ENCODE measurements at places on chromosomes 4 and X.

DNA sequence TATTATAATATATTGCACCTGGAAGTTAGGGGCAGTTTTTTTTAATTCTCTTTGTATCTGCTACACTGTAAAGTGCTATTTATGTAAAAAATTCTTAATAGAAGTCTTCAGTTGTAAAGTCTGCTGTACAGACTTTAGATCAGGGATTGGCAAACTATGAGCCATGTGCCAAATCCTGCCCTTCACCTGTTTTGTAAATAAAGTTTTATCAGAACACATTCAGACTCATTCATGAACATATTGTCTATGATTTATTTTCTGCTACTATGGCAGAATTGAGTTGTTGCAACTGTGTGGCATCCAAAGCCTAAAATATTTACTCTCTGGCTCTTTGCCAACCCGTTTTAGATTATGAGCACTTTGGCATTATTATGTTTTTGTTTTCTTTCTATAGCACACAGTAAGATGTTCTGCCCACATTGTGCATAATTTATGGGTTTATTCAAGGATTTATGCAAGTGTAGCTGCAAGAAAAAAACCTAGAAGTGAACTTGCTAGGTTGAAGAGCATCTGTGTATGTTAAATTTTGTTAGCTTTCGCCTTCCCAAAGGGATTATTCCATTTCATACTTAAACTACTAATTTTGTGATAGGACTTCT is 56.9 kb downstream of the CLCN3 start:
- no peak for DNase-seq

DNA sequence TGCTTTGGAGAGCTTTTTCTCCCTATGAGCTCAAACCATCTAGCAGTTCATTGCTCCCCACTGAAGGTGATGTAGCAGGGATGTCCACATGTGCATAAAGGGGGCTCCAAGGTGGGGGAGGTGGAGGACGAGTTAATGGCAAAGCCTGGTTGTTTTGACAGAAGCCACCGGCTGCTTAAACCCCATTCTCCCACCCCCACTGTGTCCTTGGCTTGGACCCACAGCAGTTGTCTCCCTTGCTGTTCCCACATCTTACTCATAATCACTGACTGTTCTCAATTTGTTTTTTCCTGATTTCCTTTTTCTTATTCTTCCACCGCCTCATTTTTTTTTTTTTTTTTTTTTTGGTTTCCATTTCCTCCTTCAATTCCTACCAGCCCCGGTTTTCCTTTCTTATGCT is 72.7 kb downstream of the GEMIN8 start:
- no peak for DNase-seq

DNA sequence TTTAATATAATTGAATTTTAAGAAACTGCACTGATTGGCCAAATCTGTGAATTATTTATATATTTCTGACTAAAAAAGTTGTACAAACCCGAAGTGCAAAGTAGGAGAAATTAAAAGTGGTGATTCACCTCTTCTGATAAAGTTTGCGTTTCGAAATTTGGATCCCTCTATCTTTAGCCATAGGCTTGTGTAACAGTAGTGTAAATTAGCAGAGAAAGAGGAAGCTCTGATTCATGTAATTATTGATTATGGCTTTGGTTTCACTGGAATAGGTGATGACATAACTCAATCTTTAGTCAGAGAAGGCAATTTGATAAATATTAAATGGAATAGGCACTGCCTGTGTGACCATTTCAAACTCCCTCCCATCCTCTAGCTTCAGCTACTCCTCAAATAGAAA is 717.8 kb upstream of the PCDH7 start:
- DNase-seq, result no peak

DNA sequence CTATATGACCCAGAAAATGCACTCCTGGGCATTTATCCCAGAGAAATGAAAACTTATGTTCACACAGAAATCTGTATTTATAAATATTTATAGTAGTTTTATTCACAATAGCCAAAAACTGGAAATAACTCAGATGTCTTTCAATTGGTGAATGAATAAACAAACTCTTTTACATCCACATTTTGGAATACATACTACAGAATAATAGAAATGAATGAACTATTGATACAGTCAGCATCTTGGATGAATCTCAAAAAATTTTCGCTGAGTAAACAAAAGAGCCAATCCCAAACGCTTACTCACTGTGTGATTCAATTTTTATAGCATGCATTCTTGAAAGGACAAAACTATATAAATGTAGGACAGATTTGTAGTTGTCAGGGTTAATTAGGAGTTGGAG is 75.1 kb upstream of the HTR2C start:
- DNase-seq, result no peak

DNA sequence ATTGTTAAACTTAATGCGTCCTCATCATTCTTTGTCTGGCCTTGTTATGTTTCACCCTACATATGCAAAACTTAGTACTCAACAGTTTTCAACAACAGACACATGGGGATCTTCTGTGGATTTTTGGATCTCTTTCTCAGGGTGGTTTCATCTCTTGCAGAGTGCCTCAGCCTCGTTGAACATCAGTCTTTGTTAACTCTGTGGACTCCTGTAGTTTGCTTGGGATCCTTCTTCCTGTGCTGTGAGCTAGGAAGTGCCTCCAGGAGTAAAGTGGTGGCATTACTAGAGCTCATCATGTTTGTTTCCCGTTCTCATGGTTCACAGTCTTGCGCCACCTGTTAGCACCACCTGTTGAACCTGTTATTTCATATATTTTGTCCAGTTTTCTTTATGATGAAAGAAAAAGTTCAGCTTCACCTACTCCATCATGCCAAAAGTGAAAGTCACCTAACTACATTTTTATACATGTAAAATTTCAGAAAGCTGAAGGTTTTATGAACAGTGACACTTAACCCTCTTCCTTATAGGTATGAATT is 27.5 kb upstream of the NDUFC1 start:
- no peak for DNase-seq

Measured in skin of body (tissue), 3 donors.